ENCODE measurements at places on chromosomes 12 and 14.

- no peak for DNase-seq
Observed at GRCh38 chr12:27828196-27828595, 48.2 kb upstream of the MANSC4 start.

GRCh38 chr12:52600071-52600470, 1.2 kb downstream of the KRT72 start:
- no peak for DNase-seq

DNA sequence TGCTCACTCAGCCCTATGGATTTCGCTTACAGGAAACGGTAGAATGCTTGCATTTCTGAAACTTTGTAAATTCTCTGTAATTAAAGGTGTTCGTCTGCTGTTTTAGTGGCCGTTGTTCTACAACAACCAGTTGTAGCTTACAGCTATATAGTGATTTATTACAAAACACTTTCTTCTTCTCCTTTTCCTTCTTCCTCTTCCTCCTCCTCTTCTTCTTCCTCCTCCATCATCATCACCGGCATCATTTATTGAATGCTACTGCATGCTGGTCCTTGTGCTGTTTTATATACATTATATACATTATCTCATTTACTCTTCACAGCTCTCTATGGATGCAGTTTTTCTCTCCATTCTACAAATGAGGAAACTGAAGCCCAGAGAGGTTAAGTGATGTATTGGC, 6.4 kb downstream of the ETV6 start:
- DNase-seq, result no peak

DNA sequence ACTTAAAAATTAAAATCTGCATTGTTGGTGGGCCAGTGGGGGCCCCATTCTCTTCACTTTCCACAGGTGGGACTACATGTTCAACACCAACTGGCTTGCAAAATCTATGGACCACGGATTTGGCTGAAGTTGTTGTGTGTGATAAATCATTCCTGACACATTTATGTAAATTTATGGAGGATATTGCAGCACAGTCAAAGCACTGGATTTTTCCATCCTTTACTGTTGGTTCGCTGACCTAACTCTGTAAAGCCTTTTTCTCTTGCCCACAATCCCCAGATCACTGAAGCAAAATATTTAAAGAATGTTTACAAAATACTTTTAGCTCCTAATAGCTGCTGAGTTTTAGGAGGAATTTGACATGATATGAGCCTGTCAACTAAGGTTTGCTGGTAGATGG, 219.7 kb upstream of the PRICKLE1 start:
- DNase-seq, result peak; percentile 68

GRCh38 chr12:67484791-67485480, 163.6 kb upstream of the DYRK2 start:
- DNase-seq, result no peak

DNA sequence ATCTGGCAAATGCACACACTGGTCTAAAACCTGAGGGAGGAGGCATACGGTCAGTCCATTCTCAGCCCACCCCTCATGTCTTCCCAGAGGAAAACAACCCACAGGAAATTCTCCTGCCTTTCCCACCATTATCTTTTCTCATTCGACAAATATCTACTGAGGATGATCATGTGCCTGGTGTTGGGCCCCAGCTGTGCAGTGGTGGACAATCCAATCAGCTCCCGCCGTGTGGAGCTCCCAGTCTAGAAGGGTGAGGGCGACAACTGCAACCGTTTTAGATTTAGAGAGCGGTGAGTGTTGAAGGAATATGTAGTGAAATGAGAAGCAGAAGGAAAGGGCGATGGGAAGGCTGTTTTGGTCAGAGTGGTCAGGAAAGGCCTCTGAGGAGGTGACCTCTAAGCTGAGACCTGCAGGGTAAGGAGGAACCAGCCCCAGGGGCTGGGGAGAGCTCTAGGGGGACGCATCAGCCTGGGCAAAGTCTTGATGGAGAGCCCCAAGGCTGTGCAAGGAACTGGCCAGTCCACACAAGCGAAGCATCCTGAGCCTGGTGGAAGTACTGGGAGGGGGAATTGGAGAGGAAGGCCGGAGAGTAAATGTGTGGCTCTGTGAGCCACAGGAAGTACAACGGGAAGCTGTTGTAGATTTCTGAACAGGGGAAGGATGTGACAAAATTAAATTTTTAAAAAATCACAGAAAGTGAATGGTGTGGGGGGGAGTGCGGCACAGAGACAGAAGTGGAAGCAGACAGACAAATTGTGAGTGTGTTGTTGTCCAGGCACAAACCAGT, 192.8 kb downstream of the NTF3 start:
- no peak for DNase-seq

- DNase-seq, result no peak
Observed at GRCh38 chr12:1639538-1639937, 10.5 kb downstream of the WNT5B start.

- no peak for DNase-seq
Observed at GRCh38 chr12:123421314-123421713, 15.2 kb downstream of the RILPL2 start.

DNA sequence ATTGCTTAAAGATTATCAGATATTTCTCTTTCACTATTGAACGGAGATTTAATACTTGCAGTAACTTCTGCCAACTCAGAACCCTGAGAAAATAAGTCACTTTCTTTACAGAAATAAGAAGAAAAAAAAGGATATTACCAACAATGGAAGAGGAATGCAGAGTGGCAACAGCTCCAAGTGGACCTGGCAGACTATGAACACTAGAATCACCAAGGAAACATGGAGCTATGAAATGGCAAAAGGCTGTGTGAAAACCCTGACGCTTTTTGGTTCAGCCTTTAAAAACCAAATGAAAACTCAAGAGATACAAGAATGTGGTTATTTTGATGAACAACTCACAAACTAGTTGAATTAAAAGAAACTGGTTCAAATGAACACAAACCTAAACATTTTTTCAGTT, 17.7 kb downstream of the DTD2 start:
- no peak for DNase-seq

DNA sequence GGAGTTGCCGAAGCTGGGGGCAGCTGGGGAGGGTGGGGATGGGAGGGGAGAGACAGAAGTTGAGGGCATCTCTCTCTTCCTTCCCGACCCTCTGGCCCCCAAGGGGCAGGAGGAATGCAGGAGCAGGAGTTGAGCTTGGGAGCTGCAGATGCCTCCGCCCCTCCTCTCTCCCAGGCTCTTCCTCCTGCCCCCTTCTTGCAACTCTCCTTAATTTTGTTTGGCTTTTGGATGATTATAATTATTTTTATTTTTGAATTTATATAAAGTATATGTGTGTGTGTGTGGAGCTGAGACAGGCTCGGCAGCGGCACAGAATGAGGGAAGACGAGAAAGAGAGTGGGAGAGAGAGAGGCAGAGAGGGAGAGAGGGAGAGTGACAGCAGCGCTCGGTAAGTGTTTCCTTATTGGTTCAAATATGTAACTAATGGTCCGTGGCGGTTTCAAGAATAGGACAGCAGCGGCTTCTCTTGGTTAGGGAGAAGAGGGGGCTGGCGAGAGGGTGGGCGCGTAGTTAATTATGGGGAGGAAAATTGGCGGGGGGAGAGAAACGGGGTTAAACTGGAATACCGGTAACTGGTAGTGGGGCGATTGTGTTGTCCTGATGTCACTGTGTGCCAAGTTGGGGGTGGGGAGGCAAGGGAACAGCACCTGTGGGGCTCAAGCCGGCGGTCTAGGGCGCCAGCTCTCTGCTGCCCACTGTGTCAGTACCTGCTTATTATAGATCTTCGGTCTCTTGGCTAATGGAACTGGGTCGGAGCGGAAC, 8.4 kb downstream of the HOXC8 start:
- DNase-seq, result no peak

DNA sequence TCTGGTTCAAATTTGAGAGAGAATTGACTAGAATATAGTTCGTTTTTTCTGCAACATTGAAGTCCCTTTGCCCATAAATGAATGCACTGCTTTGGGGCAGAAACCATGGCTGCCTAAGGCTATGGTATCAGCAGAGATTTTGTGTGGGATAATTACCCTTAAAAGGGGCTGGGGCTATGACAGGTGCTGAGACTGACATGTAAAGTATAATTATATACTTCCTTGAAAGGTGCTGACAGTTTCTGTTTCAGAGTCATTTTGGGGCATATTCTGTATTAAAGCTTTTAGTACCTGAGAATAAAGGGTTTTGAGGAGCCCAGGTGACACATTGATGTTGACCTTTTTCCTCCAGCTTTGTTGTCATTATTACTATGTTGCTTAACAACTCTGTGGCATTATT, 150.3 kb upstream of the PTPRQ start:
- DNase-seq, result no peak

DNA sequence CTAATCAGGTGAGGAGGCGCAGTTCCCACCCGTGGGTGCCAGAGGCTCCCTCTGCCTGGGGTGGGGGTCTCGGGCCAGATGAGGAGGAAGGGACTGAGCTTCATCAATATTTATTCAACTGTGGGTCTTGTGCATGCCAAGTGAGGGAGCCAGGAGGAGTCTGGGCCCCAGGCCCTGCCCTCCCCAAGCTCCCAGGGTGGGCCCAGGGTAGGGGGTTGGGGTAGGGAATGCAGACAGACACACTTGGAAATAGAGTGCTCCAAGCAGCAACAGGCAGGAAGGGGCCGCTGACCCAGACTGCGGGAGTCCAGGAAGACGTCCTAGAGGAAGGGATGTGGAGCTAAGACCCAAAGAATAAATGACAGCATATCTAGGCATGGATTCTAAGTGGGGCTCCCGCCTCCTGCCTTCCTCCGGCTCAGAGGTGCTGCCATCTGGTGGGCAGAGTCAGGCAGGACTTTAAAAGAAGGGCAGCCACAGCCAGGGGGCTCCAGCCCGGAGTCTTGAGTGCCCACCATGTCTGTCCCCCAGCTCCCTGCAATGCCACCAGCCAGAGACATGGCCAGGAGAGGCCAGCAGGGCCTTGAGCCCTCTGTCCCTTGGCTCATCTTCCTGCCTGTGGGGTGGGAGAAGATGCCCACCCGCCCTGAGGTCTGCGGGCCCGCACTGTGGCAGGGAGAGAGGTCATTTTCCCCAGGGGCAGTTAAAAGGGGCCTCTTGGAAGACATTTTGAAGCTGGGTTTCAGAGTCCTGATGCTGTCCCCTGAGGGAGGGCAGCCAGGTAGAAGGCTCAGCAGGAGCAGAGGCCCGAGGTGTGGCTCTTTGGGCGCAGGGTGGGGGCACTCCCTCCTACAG, 70.1 kb downstream of the PHETA1 start:
- DNase-seq, result peak; percentile 34

GRCh38 chr12:120663741-120664140, 23.2 kb upstream of the MLEC start:
- no peak for DNase-seq

DNA sequence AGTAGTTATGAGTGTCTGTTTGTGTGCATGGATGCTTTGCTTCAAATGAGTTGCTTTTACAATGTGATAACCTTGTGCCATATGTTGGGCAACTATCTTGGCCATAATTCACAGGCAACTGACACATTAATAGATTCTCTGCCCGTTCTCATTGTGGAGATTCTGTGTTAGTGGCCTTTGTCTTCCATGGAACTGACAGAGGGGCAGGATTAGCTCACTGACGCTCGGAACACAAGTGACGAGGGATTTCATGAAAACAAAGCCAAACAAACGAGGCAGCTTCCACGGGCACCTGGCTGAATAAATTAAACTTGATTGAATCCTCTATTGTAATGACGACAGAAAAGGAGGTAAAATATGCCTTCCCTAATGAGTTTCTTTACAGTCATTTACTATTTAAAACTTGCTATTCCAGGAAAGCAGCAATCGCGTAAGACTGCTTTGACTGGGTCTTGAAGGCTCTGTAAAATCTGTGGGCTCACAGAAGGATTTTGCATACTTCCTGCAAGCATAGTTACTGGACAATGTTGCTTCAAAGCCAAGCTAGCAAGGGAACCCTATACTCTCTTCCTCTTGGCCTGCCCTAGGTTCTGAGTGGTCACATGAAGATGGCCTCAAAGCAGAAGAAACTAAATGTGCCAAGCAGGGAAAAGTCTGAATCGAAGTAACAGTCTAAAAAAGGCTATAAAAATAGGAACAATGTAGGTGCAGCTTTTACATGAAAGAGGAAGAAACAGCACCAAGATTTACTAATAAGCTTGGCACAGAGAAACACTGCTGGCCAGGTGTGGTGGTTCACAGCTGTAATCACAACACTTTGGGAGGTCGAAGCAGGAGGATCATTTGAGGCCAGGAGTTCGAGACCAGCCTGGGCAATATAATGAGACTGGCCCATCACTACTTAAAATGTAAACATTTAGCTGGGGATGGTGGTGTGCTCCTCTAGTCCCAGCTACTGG, 28.1 kb upstream of the SINHCAF start:
- DNase-seq, result no peak

GRCh38 chr14:96568621-96569020, 66.4 kb downstream of the PAPOLA start:
- DNase-seq, result peak; percentile 41

GRCh38 chr14:84874436-84874835, 655.5 kb upstream of the FLRT2 start:
- no peak for DNase-seq

- no peak for DNase-seq
Observed at GRCh38 chr12:120532701-120533238, 1.4 kb upstream of the RNF10 start.

GRCh38 chr14:72815430-72815829, 78.5 kb downstream of the DPF3 start:
- DNase-seq, result no peak

DNA sequence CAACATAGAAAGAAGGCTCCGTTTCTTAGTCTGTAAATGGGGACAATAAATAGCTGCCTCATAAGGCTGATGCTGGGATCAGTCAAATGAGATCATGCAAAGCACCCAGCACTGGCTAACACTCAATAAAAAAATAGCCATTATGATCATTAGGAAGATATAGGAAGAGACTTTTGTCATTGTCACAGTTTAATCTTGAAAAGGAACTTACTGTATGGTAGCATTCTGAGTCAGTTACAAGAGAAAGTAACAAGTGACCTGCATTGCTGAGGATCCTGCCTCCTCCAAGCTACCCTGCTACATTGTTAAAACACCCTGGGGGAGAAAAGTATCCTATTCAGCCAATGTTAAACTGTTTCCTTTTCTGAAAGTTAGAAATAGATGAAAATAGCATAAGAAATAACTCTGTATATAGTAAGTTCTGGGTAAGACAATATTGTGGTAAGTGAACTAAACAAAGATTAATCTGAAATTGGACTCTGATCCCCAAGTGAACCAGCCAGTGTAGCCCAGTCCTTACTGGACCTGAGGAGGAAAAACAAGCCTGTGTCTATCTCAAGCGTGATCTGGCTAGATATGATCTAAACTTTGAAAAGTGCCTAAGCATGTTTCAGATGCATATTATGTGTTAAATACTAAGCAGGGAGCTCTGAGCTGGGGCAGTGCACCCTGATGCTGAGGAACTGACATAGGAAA, 3.6 kb upstream of the NUDT4 start:
- DNase-seq, result no peak

Data from fibroblast of skin of right quadriceps (primary cell).